ENCODE measurements at places on chromosomes 7 and 10. TPM values are rescaled to one million over a fixed set of nuclear protein-coding genes. Genes with fewer than 3 reads are reported as not detected.

Gene PAX4
- not detected for total RNA-seq

Gene DNA2
- total RNA-seq = 5.6 TPM

Gene ZNF425
- total RNA-seq = 4.6 TPM

Gene LRGUK
- under 0.01 TPM for total RNA-seq

All from fibroblast of lung (primary cell).